ENCODE measurements at places on chromosomes 5 and 9.

DNA sequence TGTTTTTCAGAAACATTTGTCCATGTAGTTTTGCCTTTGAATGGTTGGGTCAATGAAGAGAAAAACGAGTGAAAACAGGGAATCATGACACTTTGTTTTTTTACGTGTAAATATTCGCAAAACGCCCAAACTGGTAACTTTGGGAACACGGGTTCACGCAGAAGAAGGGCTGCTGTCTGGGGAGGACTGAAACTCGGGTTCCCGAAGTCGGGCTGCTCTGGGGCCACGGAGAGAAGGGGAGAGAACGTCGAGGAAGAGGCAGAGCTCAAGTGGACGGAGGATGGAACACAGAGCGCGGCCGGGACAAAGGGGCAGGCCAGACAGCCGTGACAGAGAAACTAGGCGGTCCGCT lies 478 bp upstream of the SETD9 start:
- no peak for DNase-seq

DNA sequence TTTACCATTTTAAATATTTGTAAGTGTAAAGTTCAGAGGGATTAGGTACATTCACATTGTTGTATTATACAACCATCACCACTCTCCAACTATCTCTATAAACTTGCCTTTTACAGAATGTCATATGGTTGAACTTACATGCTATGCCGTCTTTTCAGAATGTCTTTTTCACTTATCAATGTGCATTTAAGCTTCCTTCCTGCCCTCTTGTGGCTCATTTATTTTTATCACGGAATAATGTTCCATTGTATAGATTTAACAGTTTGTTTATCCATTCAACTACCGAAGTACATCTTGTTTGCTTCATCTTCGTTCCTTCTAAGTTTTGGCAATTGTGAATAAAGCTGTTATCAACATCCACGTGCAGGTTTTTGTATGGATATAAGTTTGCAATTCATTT lies 133.3 kb upstream of the C6 start:
- no peak for DNase-seq

- no peak for DNase-seq
These were observed 12.0 kb downstream of the PRRX2 start for GRCh38 chr9:129677456-129677855.

DNA sequence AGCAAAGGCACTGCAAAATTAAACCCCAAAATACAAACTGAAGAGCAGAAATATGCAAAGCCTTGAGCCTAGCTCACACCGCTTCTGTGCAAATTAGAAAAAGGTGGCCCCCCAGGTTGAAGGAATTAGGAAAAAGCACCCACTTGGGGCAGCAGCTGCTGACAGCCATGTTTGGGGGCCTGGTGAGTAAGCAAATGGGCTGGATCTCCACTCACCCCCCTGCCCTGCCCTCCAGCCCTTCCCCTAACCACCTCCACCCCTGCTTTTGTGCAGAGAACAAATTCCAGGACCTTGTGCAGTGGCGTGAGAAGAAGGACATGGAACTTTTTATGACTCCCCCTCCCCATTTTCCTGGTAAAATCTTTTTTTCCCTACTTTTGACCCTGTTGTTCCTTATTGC lies 92.0 kb upstream of the DNAH5 start:
- DNase-seq, result no peak

DNA sequence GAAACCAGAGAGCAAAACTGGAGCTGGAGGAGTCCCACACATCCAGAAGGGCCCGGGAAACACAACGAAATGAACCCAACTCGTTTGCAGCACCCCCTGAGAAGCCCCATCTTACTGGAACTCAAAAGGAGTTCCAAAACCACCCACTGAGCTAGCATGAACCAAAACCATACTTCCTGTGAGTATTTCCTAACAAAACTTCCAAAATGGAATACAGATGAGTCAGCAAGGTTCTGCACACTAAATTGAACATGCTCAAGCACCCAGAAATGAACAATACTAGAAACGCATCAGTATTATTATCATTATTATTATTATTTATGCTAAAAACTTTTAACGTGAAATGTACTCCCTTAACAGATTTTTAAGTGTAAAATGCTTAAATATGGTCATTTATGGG lies 8.0 kb upstream of the SPOCK1 start:
- DNase-seq, result no peak

DNA sequence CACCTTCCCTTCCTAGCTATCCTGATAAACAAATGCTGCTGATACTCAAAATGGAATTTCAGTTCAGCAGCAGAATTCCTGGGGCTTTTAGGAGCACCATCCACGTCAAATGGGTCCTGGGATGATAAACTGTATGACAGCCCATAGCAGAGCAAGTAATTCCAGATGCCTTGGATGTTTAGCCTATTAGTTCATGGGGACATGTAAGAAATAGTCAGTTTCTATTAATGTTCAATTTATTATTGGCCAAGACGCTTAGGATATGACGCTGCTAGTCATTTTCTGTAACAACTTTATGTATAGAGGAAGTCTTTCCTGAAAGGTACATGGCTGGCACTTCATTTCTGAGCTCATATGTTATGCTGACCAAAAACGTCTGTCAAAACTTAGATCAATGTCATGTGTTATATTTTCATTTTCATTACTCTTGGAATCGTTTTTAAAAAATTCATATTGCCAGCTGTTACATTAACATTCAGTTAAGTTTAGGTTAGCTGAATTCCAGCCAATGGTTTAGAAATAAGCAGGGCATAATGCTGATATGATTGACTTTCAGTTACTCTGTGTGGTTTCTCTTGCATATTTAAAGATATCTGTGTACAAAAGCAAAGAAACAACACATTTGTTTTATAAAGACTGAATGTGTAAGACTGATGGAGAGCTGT lies 243.8 kb downstream of the CSNK1G3 start:
- DNase-seq, result no peak

- DNase-seq, result no peak
These were observed 41.1 kb downstream of the NSUN2 start for GRCh38 chr5:6591671-6592288.
